ENCODE measurements at places on chromosomes 13 and 19.

- DNase-seq, result peak; percentile 20
Observed at GRCh38 chr19:7385062-7385461, 36.3 kb downstream of the ARHGEF18 start.

DNA sequence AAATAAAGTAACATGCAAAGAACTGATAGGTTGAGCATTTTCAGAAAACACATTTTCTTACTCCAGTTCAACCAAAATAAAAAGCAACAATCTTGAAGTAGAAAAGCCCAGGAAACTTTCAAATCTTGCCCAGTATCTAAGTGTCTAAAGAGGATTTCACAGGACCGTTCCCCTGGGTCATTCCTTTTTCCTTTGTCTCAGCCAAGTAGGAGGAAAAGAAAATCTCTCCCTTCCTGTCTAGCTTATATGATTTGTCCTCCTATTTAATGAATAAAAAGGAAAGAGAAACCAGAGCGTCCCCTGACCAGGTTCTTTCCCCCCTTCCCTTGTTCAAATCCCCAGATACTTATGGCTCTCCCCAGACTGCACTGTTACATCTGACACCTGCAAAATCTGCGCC lies 248.0 kb downstream of the KCTD12 start:
- no peak for DNase-seq

GRCh38 chr13:59409634-59410200 lies 754.0 kb downstream of the DIAPH3 start:
- no peak for DNase-seq

- DNase-seq, result no peak
Observed at GRCh38 chr19:7505682-7506384, 10.1 kb upstream of the ZNF358 start.

DNA sequence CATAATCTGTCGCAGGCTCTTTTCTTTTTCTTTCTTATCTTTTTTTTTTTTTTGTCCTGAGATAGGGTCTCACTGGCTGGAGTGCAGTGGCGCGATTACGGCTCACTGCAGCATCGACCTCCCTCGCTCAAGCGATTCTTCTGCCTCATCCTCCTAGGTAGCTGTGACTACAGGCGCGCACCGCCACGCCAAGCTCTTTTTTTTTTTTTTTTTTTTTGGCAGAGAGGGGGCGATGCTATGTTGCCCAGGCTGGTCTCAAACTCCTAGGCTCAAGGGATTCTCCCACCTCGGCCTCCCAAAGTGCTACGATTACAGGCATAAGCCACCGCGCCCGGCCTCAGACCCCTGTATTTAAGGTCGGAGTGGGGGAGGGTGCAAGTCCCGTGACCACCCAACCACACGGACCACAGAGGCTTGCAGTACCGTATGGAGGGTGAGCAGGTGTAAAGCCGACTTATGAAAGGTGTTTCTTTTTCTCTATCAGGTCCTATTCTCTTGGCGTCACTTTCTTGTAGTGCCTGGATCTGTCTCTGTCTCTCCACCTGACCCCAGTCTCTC lies 2.0 kb downstream of the PHLDB3 start:
- no peak for DNase-seq

DNA sequence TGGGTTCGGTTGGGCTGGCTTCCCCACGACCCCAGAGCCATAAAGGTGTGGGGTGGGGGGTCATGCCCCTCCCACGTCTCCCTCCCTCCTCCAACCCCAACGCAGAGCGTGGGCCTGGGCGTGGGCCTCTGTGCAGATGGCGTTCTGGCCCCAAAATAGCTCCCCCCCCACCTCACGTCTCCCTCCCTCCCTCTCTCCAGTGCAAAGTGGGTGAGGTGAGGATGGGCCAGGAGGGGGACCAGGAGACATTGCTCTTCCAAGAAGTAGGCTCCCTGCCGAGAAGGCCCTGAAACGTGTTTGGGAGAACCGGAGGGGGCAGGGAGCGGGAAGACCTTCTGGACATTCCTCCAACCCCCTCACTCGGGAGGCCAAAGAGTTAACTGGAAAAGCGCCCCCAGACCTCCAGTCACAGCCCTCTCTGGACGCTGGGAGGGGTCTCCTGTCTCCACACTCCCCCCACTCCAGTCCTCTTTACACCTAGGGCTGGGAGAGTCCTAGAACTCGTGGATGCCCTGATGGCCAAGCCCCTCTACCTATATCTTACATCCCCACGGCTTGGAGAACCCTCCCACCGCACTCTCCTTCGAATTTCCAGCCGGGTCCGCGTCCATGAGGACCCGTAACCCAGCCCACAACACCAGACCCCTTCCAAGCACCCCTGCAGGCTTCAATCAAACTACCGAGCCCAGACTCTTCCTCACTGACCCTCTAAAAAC lies 855 bp downstream of the UNC13A start:
- DNase-seq, result no peak

DNA sequence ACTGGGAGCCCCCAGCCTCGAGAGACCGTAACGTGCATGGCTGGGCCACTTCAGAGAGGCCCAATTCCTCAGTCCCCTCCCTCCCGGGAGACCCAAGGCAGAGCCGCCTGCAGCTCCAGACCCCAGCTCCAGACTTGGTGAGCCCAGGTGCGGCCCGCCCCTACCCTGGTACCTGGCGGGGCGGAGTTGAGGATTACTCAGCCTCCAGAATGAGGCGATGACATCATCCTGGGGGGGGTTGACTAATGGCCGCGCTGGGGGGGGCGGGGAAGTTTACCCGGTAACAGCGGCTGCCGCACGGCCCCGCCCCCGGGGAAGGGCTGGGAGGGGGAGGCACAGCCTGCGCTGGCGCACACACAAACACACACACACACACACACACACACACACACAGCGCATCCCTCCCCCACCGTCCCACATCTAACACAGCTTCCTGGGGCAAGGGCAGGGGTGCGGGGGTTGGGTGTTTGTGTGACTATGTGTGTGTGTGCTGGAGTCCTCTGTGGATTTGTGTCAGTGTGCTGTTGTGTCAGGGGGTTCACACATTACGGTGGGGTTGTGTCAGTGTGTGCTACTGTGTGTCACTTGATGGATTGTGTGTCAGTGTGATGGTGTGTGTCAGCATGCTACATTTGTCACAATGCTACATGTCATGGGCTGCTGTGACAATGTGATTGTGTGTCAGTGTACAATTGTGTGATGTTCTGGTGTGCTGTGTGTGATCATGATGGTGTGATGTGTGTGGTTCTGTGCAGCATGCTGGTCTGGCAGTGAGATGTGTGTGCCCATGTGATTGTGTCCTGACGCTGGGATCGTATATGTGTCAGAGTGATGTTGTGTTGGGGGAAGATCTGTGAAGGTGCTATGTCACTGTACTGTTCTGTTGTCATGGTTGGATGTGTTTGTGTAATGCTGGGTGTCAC lies 10.3 kb upstream of the BBC3 start:
- DNase-seq, result peak; percentile 72

- no peak for DNase-seq
Observed at GRCh38 chr13:112674412-112675365, 15.1 kb upstream of the ATP11A start.

- DNase-seq, result no peak
Observed at GRCh38 chr13:113782472-113782871, 23.4 kb downstream of the TMEM255B start.

DNA sequence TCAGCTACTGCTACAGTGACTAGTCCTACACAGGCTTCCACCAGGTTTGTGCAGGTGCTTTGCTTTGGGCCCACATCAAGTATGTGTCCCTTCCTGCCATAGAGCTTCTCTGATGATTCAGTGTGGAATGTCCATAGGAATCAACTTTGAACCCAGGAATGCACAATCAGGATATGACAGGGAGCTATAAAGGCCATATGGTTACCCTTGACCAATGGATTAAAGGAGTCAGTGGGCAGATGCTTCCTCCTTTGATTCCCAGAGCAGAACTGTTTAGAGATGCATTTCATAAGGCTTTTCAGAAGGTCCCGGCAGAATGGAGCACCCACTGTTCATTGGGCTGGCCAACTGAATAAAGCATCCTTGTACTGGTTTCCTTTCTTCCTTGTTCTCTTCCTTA lies 145.2 kb upstream of the WASF3 start:
- DNase-seq, result no peak

DNA sequence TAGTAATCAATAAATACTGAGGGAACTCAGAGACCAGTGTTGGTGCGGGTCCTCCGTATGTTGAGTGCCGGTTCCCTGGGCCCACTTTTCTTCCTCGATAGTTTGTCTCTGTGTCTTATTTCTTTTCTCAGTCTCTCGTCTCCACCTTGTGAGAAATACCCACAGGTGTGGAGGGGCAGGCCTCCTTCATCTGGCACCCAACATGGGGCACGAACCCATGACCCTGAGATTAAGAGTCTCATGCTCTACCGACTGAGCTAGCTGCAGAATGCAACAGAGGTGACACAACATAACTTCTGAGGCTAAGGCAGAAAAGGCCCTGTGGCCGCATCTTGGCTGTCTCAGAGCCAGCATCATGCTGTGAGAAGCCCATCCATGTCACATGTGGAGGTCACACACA lies 5.3 kb upstream of the ZNF613 start:
- DNase-seq, result no peak

- DNase-seq, result no peak
Observed at GRCh38 chr13:67048084-67048820, 181.9 kb downstream of the PCDH9 start.

DNA sequence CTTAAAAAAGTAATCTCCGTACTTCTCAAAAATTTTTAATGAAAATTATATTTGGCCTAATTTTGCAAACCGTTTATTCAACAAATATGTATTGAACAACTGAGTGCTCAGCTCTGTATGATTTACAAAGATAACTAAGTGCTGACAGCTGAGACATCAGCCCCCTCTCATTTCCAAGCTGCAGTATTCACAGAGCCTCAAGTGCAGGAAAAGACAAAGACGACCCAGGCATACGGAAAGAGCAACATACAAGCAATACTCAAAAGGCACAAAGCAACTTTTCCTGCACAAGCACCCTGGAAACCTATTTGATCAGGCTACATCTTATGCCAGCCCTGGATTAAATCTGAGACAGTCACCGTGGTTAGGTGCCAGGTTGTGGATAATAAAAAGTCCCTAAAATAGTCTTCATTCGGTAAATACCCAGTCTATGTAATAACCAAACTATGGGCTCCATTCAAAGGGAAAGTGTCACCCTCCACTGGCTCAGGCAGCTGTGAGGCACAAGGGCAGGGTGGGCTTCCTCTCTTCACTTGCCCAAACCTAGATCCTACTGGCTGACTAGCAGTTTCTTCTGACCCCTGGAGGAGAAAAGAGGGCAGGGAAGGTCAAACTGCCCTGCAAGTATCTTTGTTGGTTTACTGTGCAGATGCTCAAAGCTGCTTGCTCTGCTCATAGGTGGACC lies 65.5 kb downstream of the TBC1D4 start:
- DNase-seq, result no peak

- no peak for DNase-seq
Observed at GRCh38 chr13:78608252-78608687, 4.9 kb upstream of the POU4F1 start.

DNA sequence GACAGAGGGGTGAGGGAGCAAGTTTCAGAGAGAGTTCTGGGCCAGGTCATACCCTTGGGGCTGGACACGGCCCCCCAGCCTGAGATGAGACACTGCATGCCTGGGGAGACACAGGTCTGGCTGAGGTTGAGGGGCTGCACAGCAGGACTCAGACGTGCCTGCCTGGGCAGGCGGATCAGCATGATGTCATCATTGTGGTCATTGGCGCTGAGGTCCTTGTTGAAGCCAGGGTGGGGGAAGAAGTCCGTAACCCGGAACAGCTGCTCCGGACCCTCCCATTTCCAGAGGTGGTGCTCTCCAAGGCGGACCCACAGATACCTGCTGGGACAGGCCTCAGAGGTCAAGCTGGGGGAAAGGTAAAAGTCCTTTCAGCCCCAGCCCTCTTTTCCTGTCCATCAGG lies 5.0 kb upstream of the KLK8 start:
- no peak for DNase-seq

- no peak for DNase-seq
Observed at GRCh38 chr19:12859546-12859945, 21.2 kb downstream of the MAST1 start.

- no peak for DNase-seq
Observed at GRCh38 chr19:38744298-38744681, at the start of gene CAPN12. Gene CAPN12 (minus strand): TSS chr19:38744474. CDS start chr19:38744165, 309 bp downstream.

GRCh38 chr13:101178406-101178805 lies 237.9 kb downstream of the NALCN start:
- no peak for DNase-seq

GRCh38 chr19:18776736-18777135 lies 14.4 kb downstream of the COMP start:
- no peak for DNase-seq

- peak; percentile 56 for DNase-seq
Observed at GRCh38 chr13:99422586-99423220, 78.6 kb upstream of the TM9SF2 start.

DNA sequence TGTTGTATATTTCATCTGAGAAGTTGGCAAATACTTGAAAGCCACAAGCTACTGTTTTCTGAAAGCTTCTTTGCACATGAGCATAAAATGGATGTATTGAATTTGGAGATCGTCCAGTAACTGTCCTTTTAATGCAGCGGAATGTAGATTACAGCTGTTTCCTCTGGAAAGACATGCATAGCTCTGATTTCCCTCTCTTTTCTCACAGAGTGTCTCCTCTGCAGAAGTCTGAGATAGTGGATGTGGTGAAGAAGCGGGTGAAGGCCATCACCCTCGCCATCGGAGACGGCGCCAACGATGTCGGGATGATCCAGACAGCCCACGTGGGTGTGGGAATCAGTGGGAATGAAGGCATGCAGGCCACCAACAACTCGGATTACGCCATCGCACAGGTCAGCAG lies 283.0 kb downstream of the SHISA2 start:
- DNase-seq, result no peak

DNA sequence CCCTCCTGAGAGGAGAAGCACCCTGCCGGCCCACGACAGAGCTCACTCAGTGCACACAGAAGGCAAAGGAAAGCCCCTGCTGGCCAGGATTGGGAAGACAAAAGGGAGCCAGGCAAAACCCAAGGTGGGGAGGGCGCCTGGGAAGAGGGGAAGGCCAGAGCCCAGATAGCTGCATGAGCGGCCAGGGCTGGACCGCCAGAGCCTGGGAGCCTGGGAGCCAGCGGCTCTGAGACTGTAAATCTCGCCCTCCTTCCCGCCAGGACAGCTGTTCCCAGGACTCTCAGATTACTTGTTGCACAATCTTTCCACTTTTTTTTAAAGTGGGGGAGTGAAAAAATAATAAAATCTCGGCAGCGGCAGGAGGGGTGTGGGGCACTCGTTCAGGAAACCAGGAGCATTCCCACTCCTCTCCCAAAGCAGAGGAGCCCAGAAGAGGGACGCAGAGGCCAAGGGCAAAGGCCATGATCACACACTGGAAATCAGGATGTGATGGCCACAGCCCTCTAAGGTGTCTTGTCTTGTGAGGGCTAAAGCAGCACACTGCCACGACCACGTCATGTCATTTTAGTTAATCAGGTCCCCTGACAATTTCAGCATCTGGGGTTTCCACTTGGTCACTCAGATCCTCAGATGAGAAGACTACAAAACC lies 19.6 kb upstream of the EPHX3 start:
- DNase-seq, result no peak

GRCh38 chr19:30669329-30670010 lies 297.3 kb downstream of the ZNF536 start:
- peak; percentile 49 for DNase-seq

- DNase-seq, result no peak
Observed at GRCh38 chr19:42461700-42462324, 19.1 kb upstream of the CXCL17 start.

All from inflammatory macrophage treated with lipopolysaccharide for 1 hour (primary cell).